HFFc6 (cell line): ENCODE measurements at places on chromosomes 1 and 21.

DNA sequence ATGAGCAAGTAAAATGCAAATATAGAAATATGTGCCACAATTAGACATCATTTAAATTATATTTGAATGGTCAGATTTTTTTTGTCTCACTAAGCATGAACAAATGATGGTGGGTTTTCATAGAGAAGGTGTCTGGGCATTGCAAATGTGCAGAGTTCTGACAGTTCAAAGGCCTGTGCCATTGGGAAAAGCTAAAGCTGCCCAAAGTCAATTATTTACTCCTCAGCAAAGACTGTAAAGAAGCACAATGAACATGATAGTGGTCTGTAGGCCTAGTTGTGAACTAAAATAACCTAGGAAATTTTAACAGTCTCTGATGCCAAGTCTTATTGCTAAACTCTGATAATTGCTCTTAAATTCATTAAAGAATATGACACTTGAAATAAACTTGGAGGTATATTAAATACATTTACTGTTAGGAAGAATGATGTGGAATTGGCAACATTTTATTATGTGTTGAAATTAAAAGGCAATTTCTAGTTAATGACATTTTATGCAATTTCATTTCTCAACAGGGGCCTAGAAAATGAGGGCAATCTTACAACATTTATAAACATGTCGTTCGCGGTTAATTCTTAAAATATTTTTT lies 874.3 kb upstream of the ADAMTS5 start:
- DNase-seq, result no peak

GRCh38 chr1:8815582-8816151 lies 1.8 kb downstream of the RERE start:
- DNase-seq, result peak; percentile 27

- DNase-seq, result no peak
These were observed 96.0 kb downstream of the NOS1AP start for GRCh38 chr1:162165528-162165927.

GRCh38 chr1:234600418-234601281 lies 9.3 kb downstream of the IRF2BP2 start:
- DNase-seq, result no peak

- no peak for DNase-seq
These were observed 210.3 kb downstream of the PTPRC start for GRCh38 chr1:198849093-198849492.
